ENCODE measurements at places on chromosomes 2 and 18. TPM values are rescaled to one million over a fixed set of nuclear protein-coding genes. Genes with fewer than 3 reads are reported as not detected.

Gene CAPN14
- total RNA-seq, result 0.20 TPM

Gene ACVR1C
- 1.1 TPM for total RNA-seq

Gene CTAGE1
- total RNA-seq, result not detected

Gene CIB4
- not detected for total RNA-seq

Gene PTPRM
- 10.4 TPM for total RNA-seq

Gene YWHAQ
- total RNA-seq, result 311 TPM

Gene ARHGAP28
- not detected for total RNA-seq

Gene PIGN
- total RNA-seq, result 28.5 TPM

Gene MALL
- total RNA-seq, result 0.31 TPM

Gene ZNF385B
- not detected for total RNA-seq

Gene UNC50
- 43.0 TPM for total RNA-seq

Gene MC5R
- not detected for total RNA-seq

Gene CNTNAP5
- not detected for total RNA-seq

Data from activated T-helper 1 cell treated with anti-CD3 and anti-CD28 coated beads, Interleukin-12 subunit alpha, Interleukin-12 subunit beta, Interleukin-2, Interleukin-4 antibody, amounts not matched to agents 30 ng/mL and 10 ng/mL and 1 ng/mL, durations not matched to agents 14 hours and 24 hours and 36 hours (primary cell).